Large intestine (tissue), 12 donors: ENCODE measurements at places on chromosomes 1 and 21. TPM values are rescaled to one million over a fixed set of nuclear protein-coding genes. Genes with fewer than 3 reads are reported as not detected.

- no peak within 1 kb of the TSS for H3K4me3 ChIP-seq
- peaks cover 77% of the 10 kb centered on the region for H3K27me3 ChIP-seq
- H3K4me1 ChIP-seq = peaks cover 31% of the 10 kb centered on the region
- no peaks in the 10 kb centered on the region for H3K36me3 ChIP-seq
Observed at GRCh38 chr1:6419804-6420453, at the start of gene HES2. Gene HES2 (minus strand): TSS chr1:6419919. CDS start chr1:6419820, 99 bp downstream.

DNA sequence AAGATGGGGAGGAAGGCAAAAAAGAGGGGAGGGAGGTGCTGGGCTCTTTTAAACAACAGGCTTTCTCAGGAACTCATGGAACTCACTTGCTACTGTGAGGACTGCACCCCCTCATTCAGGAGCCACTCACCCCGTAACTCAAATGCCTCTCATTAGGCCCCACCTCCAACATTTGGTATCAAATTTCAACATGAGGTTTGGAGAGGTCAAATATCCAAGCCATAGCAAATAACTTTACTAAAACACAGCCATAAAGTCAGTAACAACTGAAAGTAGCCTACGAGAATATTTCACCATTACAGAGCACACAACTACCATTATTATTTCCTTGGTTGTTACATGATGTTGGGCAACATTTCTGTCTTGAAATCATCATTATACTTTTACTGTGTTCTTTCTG is 13.1 kb upstream of the DMRTB1 start:
- H3K27ac ChIP-seq = no peak overlapping the region
- no peaks in the 10 kb centered on the region for H3K4me1 ChIP-seq

- no peak overlapping the region for H3K4me3 ChIP-seq
- peaks cover 98% of the 10 kb centered on the region for H3K27me3 ChIP-seq
- H3K36me3 ChIP-seq = no peaks in the 10 kb centered on the region
- DNase-seq = peak; percentile 56
- no peak overlapping the region for H3K27ac ChIP-seq
Observed at GRCh38 chr1:118984086-118984721, 3.9 kb downstream of the TBX15 start.

GRCh38 chr1:181335631-181336030 is 147.7 kb upstream of the CACNA1E start:
- no peak for DNase-seq
- no peaks in the 10 kb centered on the region for H3K27me3 ChIP-seq
- H3K4me3 ChIP-seq = no peak overlapping the region
- H3K4me1 ChIP-seq = no peaks in the 10 kb centered on the region

GRCh38 chr1:18999359-18999758 is 42.9 kb upstream of the IFFO2 start:
- no peak overlapping the region for H3K27ac ChIP-seq
- no peaks in the 10 kb centered on the region for H3K36me3 ChIP-seq
- no peaks in the 10 kb centered on the region for H3K4me1 ChIP-seq
- DNase-seq = no peak
- no peak overlapping the region for H3K4me3 ChIP-seq

The LAMC1 gene
- 93.3 TPM for polyA plus RNA-seq

- no peaks in the 10 kb centered on the region for H3K36me3 ChIP-seq
- no peaks in the 10 kb centered on the region for H3K27me3 ChIP-seq
- H3K4me3 ChIP-seq = no peak overlapping the region
Observed at GRCh38 chr21:42061195-42061985, 9.7 kb upstream of the UMODL1 start.

- H3K27me3 ChIP-seq = peaks cover 7% of the 10 kb centered on the region
- H3K4me1 ChIP-seq = peaks cover 3% of the 10 kb centered on the region
- no peaks in the 10 kb centered on the region for H3K36me3 ChIP-seq
- no peak overlapping the region for H3K27ac ChIP-seq
- no peak overlapping the region for H3K4me3 ChIP-seq
Observed at GRCh38 chr1:159214149-159214760, 9.6 kb downstream of the ACKR1 start.

The SPRR4 gene
- not detected for polyA plus RNA-seq

The SLC9C2 gene
- polyA plus RNA-seq = 0.06 TPM

DNA sequence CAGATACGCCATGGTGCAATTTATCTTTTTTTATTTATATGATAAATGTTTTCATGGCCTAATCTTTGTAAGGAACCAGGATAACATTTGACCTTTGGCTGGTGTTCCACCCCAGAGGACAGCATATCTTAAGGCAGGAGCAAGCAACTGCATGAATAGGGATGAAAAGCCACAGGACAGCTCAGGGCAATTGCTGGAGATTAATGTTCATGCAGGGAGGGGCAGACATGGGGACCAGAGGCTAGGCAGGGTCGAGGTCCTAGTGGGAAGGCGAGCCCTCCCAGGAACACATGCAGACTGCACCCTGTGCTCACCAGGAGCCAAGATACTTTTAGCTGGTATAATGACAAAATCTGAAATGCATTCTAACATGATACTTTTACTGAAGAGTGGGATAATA is 74.4 kb upstream of the HAO2 start:
- DNase-seq = no peak
- H3K4me1 ChIP-seq = no peaks in the 10 kb centered on the region
- H3K27me3 ChIP-seq = no peaks in the 10 kb centered on the region
- H3K4me3 ChIP-seq = no peak overlapping the region
- H3K36me3 ChIP-seq = no peaks in the 10 kb centered on the region
- no peak overlapping the region for H3K27ac ChIP-seq

GRCh38 chr1:183417772-183418491 is at the start of gene NMNAT2:
Gene NMNAT2 (minus strand): TSS chr1:183418380. CDS start chr1:183418267, 113 bp downstream.
- peak; percentile 25 for DNase-seq
- H3K4me1 ChIP-seq = peaks cover 11% of the 10 kb centered on the region
- H3K4me3 ChIP-seq = peak within 1 kb of the TSS; percentile 24
- H3K27ac ChIP-seq = no peak within 1 kb of the TSS

The S100A4 gene
- polyA plus RNA-seq = 18.0 TPM

The PTCH2 gene
- polyA plus RNA-seq = 3.9 TPM

The ACKR1 gene
- 3.2 TPM for polyA plus RNA-seq

The FAM177B gene
- polyA plus RNA-seq = 5.5 TPM

The FAM72C gene
- 1.6 TPM for polyA plus RNA-seq

DNA sequence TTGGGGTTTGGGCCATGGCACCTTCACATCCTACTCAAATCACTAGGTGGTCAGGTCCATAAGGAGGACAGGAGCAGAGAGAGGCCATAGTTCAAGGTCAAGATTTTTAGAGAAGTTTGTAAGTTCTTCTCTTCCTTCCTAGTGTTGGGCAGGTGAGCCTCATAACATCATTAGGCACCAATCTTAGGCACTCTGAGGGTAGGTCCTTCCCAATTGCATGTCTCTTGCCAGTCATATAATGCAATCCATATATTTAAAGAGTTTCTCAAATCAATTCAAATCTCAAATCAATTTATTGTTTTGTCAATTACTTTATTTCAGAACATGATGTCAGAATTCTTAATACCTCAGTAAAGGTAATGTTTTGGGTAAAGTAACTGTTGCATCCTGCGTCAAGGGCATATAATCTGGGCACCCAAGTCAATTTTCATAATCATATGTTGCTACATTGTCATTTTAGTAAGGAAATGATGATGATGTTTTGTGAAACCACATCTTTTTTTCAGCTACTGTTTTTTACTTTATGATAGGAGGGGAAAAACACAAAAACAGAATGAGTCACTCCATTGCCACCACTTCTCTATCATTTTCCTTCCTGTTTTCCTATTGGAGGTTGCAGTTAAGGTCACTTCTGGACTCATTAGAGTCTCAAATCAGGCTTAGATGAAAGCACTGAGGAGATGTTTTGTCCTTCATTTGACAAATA is 122.7 kb downstream of the UCHL5 start:
- H3K4me1 ChIP-seq = no peaks in the 10 kb centered on the region
- H3K27ac ChIP-seq = no peak overlapping the region
- DNase-seq = no peak
- no peaks in the 10 kb centered on the region for H3K36me3 ChIP-seq

DNA sequence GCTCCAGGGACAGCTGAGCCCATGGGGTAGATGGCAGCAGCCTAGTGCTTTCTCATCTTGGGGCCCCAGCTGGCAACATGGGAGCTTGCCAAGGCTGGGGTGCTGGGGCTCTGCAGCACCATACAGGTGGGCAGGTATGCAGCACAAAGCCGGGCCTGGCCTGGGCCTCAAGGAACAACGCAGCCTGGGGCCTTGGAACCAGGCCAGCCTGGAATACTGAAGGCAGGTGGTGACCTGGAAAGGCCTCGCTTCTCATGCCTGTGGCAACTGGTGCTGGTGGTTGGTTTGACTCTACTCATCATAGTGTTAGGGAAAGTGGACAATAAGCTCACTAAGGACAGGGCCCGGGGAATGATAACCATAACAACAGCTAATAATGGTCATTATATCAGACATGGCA is 27.0 kb upstream of the SDHB start:
- no peak overlapping the region for H3K4me3 ChIP-seq
- DNase-seq = no peak
- peaks cover 34% of the 10 kb centered on the region for H3K36me3 ChIP-seq
- no peak overlapping the region for H3K27ac ChIP-seq
- H3K4me1 ChIP-seq = no peaks in the 10 kb centered on the region

The SEC22B gene
- 41.5 TPM for polyA plus RNA-seq
